Panc1 (cell line): ENCODE measurements at places on chromosomes 16 and 17.
A peak's percentile ranks its signal among the peaks of the same experiment; 100 is the strongest.

DNA sequence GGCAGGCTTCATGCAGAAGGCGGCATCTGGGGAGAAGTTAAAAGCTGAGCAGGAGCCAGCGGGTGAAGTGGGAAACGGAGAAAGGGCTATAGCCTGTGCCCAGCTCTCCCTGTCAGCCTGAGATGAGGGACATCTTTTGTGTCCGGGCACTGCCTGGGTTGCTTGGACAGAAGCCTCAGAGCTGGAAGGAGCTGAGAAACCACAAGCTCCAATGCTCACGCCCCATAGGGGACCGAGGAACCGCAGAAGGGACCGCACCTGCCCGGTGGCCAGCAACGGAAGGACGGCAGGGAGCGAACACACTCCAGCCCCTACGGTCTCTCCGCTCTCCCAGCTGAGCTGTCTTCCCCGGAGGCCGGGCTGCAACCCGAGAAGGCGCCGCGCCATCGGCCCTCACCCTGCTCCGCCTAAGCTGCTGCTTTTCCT, 175.8 kb downstream of the NPIPB11 start:
- no peak for DNase-seq

- DNase-seq = no peak
These were observed 44.5 kb downstream of the VMP1 start for GRCh38 chr17:59751955-59752413.

GRCh38 chr17:49218941-49219913, 8.7 kb downstream of the ABI3 start:
- no peak for DNase-seq

DNA sequence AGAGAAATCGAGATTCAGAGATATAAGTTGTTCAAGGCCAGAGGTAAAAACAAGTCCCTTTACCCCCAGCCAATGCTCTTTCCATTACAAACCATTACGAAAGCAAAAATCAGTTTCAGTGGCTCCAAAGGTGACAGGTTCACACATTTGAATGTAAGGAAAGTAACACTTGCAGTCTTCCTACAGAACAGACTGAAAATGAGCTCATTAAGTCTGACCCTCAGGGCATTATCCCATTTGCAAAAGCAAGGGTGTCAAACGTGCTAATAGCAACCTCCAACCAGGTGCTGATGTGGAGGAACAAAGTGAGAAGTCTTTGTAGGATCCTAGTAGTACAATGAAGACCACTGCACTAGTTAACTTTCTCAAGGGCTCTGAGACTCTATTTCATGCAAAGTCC, 65.2 kb downstream of the XPO6 start:
- DNase-seq = no peak

GRCh38 chr17:51298508-51299371, 38.4 kb downstream of the UTP18 start:
- peak; percentile 18 for DNase-seq

- DNase-seq = no peak
These were observed 67.3 kb downstream of the OR1D5 start for GRCh38 chr17:2995886-2996809.

- DNase-seq = no peak
These were observed 30.5 kb upstream of the IRF8 start for GRCh38 chr16:85868495-85868894.

DNA sequence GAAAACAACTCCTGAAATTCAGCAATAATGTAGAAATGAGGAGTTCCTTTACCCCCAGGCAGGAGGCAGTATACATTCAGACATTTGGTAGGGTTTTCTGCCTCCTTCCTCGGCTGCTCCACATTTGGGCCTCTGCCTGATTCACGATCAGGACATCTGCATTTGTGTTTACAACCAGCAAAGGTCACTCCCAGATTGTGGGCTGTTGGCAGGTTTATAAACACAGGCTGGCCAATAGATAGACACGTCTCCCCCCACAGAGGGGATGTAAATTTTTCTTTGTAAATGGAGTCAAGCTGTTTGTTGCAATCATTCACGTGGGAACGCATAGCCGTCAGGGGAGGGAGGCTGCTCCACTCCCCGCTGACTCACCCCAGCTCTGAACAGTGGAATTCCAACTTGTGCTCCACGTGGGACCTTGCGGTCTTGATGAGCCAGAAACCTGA, 252.1 kb upstream of the N4BP1 start:
- DNase-seq = no peak

DNA sequence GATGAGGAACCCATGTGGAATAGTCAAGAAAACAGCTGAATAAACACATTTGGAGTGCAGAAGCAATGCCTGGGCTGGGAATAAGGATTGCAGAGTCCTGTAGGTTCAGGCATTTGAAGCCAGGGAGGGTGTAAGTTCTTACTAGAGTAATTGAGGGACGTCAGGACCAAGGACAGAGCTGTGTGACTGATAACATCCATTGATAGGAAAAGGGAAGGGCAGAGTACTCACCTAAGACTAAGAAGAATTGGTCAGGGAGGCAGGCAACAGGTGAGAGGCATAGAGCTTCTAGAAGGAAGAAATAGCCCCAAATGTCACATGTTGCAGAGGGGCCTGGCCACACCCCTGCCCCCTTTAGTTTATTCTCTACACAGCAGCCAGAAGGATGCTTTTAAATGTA, 79.8 kb upstream of the TMEM132E start:
- DNase-seq = no peak

DNA sequence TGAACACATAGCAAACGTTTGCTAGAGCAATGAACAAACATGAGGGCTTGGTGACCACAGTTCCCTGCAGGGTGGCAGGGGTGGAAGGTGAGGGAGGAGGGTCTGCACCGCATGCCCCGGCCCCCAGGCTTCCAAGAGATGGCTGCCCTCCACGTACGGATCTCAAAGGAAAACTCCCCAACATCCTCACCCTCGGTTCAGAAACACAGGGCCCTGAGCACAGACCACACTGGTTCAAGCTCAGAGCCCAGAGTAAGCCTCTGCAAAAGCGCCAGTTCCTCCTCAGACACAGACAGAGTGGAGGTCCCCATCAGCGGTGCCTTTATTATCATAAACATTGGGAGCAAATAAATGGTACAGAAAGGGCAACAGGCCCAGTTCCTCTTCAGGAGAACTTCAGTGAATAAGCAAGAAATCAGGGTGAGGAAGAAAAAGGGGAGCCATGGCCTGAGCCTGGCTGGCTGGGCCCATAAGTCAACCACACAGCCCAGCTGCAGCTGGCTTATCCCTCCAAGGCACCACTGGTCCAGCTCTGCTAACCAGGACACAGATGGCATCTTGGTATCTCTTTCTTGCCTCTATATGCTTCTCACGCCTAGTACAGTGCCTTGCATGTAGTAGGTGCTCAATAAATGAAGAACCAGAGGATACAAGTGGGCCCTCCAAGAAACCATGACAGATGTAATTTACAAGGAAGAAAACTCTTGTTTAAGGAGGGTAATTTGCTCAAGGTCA, 11.0 kb downstream of the MPO start:
- DNase-seq = no peak

DNA sequence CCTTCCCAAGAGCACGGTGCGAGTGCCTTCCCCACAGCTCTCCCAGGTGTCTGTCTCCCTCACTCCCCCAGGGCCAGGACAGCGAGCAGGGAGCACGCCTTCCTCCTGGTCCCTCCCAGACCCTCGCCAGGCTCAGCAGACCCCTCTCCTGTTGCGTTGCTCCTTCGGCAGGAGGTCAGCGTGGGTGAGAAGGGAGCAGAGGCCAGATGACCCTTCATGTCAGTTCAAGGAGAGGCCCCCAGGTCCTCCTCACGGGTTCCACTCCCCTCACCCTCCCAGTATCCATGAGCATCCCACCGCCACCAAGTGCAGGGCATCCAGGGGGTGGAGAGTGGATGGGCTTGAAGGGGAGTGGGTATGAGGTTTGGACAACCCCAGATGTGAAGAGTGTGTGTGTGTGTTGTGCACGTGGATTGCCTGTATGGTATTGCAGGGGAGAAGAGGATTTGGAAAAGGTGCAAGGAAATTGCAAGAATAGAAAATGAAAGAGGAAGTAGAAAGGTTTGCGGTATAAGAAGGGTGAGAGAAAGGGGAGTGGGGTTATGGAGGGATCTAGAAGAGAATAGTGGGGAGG, 17.7 kb downstream of the SGCA start:
- no peak for DNase-seq

GRCh38 chr16:60432472-60432871, 1603.8 kb downstream of the CDH8 start:
- DNase-seq = no peak

DNA sequence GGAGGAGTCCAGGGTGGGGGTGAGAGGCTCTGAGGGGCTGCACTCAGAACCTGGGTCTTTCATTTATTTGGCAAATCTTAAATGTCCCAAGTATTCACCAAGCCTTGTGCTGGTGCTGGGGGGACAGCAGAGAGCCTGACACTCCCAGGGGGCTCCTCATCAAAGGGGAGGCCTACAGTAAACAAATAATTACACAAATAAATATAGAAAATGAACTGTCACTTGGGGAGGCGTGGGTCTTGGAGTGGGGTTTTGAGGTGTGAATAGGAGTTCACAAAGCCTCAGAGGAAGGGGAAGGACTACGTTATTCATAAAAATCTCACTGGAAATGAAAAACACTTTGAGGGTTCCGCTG, 15.2 kb upstream of the PRM1 start:
- no peak for DNase-seq

GRCh38 chr17:49465331-49465903, 29.7 kb upstream of the NGFR start:
- DNase-seq = no peak

DNA sequence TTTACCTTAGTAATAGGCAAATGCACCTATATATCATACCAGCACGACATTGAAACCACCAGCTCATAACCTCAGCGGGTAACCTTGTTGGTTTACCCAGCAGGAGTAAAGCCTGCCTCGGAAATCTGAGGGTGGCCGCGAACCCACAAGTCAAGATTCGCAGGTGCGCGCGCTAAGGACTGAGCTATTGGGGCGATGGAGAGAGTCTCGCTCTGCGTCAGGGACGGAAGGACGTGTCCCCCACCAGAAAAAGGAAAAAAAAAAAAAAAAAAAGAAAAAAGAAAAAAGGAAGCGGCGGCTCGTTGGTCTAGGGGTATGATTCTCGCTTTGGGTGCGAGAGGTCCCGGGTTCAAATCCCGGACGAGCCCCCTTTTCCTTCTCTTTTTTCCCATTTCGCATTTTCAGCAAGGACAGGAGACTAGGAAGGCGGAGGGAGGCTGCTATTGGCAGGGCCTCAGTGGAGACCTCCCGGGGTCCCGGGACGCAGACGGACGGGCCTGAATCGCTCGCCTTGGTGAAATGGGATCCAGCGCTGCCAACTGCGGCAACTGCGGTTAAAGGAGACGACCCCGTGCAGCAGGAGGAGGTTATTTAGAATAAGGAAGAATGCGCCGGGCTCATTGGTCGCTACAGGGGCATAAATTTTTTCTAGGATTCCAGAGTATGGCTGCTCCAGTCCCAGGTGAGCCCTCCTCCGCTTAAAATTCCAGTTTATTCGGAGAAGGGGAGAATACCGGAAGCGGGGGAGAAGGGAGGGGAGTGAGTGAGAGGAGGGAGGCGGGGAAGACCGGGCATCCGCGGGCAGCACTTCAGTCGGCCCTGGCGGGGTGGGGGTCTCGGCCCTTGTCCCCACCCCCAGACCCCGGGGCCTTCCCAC, at the start of gene OR1F1:
Gene OR1F1 (plus strand): TSS at position 407 of the 877 bp plus-strand sequence.
- DNase-seq = no peak

DNA sequence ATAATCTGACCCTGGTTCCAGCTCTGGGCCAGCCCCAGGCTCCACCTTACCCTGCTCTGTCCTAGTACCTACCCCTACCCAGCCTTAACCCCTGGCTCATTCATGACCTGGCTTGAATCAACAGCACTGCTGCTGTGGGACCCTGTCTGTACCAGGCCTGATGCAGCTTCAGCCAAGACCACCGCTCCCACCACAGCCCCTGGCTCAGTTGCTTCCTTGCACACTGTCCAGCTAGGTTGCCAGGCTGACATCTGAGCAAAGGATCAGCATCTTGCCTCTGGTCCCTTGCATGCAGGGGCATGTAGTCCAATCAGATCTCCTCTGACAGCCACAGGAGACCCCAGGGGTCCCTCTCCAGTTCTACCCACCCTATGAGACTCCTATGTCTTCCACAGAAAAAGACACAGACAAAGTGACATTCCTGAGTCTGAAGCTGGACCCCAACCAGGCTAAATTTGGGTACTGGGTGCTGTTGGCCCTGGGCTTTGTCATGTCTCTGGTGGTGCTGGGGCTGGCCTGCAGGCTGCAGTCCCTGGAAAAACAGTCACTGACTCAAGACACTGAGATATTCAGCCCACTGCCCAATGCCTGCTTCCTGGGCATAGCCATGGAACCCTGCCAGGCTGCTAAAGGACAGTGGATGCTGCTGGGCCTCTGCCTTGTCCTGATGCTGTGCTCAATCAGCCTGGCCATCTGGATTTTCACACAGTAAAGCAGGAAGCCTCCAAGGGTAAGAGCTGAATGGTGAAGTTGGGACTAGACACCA, 3.9 kb upstream of the KCNH6 start:
- DNase-seq = no peak

DNA sequence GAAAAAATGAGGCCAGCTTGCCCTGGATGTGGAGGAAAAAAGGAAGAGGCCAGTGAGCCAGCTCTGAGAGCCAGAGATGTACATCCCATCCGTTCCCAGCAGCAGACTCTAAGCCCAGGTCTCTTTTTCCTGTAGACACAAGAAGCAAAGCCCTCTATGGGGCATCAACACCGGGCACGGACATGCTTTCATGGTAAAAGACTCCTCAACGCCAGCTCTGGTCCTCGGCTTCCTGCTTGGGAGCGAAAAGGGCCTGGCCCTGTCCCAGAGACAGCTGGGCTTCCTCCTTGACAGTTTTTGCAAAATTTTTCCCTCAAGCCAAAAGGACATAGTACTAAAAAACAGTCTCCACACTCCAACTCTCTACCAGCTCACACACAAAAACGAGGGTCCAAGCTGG, 27.1 kb downstream of the PELP1 start:
- DNase-seq = no peak

DNA sequence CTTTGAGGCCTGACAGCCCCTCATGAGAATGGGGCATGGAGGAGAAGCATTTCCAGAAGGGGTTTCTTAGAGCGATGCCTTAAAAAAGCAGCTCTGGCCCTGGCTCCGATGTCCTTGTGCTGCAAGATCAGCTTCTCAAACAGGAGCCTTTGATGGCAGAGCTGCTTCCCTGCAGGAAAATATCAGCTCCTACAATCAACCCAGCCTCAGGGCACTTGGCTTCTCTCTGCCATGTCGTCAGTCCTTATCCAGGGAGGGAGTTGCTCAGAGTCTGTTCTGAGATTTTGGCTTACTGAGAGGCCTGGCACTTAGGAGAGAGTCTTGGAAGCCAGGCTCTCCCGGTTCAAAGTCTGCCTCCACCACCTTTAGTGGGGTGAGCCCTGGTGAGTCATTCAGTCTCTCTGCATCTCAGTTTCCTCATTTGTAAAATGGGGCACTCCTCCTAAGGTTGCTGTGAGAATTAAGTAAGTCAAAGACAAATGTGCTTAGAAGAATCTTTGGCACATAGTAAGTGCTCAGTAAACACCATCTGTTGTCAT, 184.4 kb downstream of the HAPSTR1 start:
- DNase-seq = no peak

DNA sequence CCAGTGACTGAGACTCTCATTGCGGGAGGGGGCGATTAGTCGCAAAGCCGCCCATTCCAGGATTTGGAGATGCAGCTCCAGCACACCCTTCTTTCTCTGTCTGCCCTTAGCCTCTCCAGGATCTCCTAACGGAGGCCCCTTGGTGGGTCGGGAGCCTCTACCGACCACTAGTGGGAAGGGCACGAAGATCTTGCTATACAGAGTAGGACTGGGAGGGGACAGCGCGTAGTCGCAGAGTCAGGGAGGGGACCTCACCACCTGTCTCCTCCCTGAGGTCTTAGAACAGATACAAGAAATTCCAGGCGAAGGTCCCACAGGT, 588 bp upstream of the SMTNL2 start:
- no peak for DNase-seq

- no peak for DNase-seq
These were observed 7.5 kb downstream of the HEXIM2 start for GRCh38 chr17:45168991-45169752.

GRCh38 chr17:1275962-1276736, 3.3 kb upstream of the TRARG1 start:
- no peak for DNase-seq
